ENCODE measurements at places on chromosomes 5 and 9.

DNA sequence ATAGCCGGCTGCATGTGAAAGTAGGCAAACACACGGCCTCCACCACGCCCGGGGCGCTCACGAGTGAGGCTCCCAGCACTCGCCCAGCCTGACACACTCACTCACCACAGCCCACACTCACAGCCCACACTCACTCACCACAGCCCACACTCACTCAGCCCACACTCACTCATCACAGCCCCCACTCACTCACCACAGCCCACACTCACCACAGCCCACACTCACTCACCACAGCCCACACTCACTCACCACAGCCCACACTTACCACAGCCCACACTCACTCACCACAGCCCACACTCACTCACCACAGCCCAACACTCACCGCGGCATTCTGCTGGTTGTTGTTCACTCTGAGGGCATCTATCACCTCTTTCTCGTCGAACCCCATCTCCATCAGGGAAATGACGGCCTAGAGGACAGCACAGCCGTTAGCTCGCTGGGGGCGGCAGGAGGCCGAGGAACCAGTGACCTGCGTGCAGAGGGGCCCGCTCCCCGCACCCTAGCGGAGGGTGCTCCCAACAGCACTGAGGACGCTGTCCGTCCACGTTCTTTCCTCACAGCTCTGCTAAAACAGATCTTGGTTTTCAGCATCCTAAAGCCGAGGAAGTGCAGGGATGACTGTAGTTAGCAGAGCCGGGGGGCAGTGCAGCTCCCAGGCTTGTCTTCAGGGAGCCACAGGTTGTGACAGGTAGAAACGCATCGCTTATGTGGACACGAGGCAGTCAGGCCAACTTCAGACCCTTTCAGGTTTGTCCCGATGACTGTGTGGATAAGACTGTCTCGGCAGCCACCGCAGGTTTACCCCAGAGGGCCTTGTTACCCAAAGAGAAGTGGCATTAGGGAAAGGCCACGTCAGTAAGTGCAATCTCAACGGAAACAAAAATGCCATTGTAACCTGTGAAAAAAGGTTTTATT, 21.6 kb downstream of the UBAC1 start:
- no peak for DNase-seq
- H3K4me3 ChIP-seq = no peak overlapping the region
- peaks cover 4% of the 10 kb centered on the region for H3K36me3 ChIP-seq
- no peak overlapping the region for H3K27ac ChIP-seq
- no peaks in the 10 kb centered on the region for H3K27me3 ChIP-seq

- H3K4me3 ChIP-seq = no peak overlapping the region
- H3K4me1 ChIP-seq = no peaks in the 10 kb centered on the region
These were observed 23.0 kb downstream of the RFX3 start for GRCh38 chr9:3502560-3503398.

- H3K36me3 ChIP-seq = no peaks in the 10 kb centered on the region
- no peaks in the 10 kb centered on the region for H3K4me1 ChIP-seq
- no peak overlapping the region for H3K27ac ChIP-seq
- H3K4me3 ChIP-seq = no peak overlapping the region
- no peak for DNase-seq
These were observed 62.8 kb downstream of the TLE1 start for GRCh38 chr9:81626511-81626910.

DNA sequence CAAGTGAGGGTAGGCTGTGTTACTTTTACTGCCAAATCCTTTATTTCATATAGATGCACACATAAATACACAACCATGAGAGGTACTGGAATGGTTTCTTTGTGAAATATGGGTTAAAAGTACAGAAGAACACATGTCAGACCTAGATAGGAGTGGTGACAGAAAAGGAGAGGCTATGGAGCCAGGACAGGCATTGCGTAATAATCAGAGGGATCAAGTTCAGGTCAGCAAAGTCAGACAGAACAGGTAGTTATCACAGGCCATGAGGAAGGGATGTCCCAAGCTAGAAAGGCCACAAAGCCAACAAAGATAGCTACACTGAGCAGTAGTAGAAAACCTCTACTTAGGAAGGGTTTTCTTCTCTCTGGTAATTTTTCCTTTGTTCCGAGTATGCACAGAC, 272.6 kb downstream of the KCNN2 start:
- H3K27ac ChIP-seq = no peak overlapping the region
- DNase-seq = no peak
- no peaks in the 10 kb centered on the region for H3K36me3 ChIP-seq
- no peaks in the 10 kb centered on the region for H3K27me3 ChIP-seq
- H3K4me1 ChIP-seq = no peaks in the 10 kb centered on the region

DNA sequence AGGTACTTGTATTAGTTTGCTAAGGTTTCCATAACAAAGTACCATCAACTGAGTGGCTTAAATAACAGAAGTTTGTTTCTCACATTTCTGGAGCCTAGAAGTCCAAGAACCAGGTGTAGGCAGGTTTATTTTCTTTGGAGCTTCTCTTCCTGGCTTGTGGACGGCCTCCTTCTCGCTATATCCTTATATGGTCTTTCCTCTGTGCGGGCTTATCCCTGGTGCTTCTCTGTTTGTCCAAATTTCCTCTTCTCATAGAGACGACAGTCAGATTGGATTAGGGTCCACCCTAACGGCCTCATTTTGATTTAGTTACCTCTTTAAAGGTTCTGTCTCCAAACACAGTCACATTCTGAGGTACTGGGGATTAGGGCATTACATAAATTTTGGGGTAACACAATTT, 88.3 kb downstream of the RMI1 start:
- no peak overlapping the region for H3K4me3 ChIP-seq
- H3K27ac ChIP-seq = no peak overlapping the region
- DNase-seq = no peak
- H3K27me3 ChIP-seq = no peaks in the 10 kb centered on the region
- H3K36me3 ChIP-seq = no peaks in the 10 kb centered on the region

DNA sequence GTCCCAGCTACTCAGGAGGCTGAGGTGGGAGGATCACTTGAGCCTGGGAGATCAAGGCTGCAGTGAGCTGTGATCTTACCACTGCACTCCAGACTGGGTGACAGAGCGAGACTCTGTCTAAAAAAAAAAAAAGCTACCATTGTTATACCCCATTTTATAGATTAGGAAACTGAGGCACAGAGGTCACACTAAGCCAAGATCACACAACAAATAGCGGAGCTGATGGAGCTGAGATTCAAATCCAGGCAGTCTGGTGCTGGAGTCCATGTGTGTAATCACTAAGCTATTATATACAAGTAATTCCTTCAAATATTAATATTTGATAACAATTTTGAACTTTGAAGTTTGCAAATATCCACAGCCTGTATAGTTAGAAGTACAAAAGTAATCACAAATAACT, 6.0 kb upstream of the SLC12A2 start:
- H3K4me3 ChIP-seq = no peak overlapping the region
- no peak overlapping the region for H3K27ac ChIP-seq
- H3K4me1 ChIP-seq = no peaks in the 10 kb centered on the region
- H3K36me3 ChIP-seq = no peaks in the 10 kb centered on the region

GRCh38 chr5:175765858-175766257, 105.5 kb upstream of the CPLX2 start:
- H3K4me3 ChIP-seq = no peak overlapping the region
- no peak for DNase-seq
- no peaks in the 10 kb centered on the region for H3K27me3 ChIP-seq
- no peak overlapping the region for H3K27ac ChIP-seq

DNA sequence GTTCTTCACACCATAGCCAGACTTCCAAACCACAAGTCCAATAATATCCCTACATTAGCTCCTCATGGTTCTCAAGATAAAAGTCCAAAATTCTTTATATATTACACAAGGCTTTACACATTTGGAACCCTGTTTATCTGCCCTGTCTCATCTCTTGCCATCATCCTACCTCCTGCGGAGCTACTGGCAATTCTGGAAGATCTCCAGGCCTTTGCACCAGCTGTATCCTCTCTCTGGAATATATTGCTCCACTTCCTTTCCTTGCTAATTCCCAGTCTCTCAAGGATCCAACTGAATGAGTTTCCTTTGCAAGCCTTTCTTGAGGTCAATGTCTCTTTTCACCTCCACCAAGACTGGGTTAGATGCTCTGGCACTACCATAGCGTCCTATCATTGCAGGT, 41.3 kb upstream of the MIER3 start:
- no peaks in the 10 kb centered on the region for H3K27me3 ChIP-seq
- no peaks in the 10 kb centered on the region for H3K4me1 ChIP-seq
- H3K36me3 ChIP-seq = no peaks in the 10 kb centered on the region
- H3K4me3 ChIP-seq = no peak overlapping the region

- H3K4me3 ChIP-seq = no peak overlapping the region
- H3K27ac ChIP-seq = no peak overlapping the region
- no peaks in the 10 kb centered on the region for H3K4me1 ChIP-seq
- no peaks in the 10 kb centered on the region for H3K36me3 ChIP-seq
These were observed 17.2 kb downstream of the SLC1A1 start for GRCh38 chr9:4507306-4508130.

DNA sequence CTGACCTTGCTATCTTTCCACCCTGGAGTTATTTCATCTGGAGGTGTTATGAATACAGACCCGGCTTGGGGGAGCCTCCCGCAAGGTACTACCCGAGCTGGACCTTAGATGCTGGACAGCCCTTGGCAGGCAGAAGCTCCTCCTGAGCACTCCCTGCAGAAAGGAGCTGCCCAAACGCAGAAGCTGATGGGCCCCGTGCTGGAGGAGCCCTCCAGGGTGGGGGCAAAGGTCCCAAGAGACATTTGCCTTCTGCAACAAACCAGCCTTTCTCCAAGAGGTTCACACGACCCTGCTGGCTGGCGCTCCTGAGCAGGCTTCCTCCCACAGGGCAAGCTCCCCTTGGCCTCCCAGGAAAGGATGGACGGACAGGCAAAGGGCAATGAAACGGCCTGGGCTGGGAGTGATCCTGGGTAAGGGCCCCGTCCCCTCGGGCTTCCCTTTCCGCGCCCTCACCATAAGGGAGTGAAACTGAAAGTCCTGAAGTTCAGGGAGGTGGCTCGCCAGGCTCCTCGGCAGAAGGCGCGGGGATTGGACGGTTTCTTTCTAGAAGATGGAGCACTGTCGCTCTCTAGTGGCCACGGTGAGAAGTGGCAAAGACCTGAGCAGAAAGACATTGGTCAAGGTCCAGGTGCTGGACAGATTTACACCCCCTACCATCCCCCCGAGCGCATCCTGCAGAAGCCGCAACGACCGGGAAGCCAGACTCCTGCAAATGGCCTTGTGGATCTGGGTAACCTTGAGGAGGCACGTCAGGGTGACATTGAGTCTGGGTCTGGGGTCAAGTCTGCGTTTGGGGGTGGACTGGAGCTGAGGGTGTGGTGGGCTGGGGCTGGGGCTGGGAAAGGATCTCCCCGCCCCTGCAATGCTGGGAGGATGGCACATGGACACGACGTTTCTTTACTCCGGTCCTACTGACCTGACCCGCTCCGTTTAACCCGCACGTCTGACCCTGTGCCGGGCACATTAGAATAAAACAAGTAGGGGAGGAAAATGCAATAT, 56.4 kb downstream of the NEURL1B start:
- no peaks in the 10 kb centered on the region for H3K4me1 ChIP-seq
- peak overlapping the region; percentile 85 for H3K27ac ChIP-seq
- peak; percentile 90 for DNase-seq
- H3K4me3 ChIP-seq = peak overlapping the region; percentile 67
- H3K36me3 ChIP-seq = no peaks in the 10 kb centered on the region

GRCh38 chr5:53991942-53992341, 318.4 kb downstream of the ARL15 start:
- no peaks in the 10 kb centered on the region for H3K27me3 ChIP-seq

DNA sequence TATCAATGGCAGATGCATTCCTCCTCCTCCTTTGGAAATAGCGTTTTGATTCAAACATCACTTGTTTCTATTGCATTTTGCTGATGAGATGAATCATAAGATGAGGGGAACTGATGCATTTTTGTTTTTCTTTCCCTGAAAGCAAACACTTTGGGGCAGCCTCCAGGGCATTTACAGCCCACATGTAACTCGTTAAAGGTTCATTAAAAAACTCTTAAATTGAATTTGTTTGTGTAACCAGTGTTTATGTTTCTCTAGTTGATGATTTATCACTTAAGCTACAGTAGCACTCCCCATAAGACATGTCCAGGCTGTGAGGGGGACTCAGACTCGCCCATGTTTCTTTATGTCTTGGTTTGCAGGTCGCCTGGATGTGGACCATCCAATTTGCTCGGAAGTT, 246.1 kb upstream of the ANKH start:
- no peak overlapping the region for H3K4me3 ChIP-seq
- no peak overlapping the region for H3K27ac ChIP-seq
- no peaks in the 10 kb centered on the region for H3K27me3 ChIP-seq
- DNase-seq = no peak
- H3K36me3 ChIP-seq = no peaks in the 10 kb centered on the region

- H3K27ac ChIP-seq = no peak overlapping the region
- H3K4me1 ChIP-seq = no peaks in the 10 kb centered on the region
- no peak for DNase-seq
- no peak overlapping the region for H3K4me3 ChIP-seq
- no peaks in the 10 kb centered on the region for H3K27me3 ChIP-seq
These were observed 638.6 kb downstream of the SEMA5A start for GRCh38 chr5:8907168-8907868.

- no peaks in the 10 kb centered on the region for H3K27me3 ChIP-seq
- H3K27ac ChIP-seq = peak overlapping the region; percentile 45
- H3K36me3 ChIP-seq = no peaks in the 10 kb centered on the region
- H3K4me1 ChIP-seq = peaks cover 11% of the 10 kb centered on the region
- H3K4me3 ChIP-seq = no peak overlapping the region
These were observed 136.3 kb downstream of the SIL1 start for GRCh38 chr5:139061856-139062255.

DNA sequence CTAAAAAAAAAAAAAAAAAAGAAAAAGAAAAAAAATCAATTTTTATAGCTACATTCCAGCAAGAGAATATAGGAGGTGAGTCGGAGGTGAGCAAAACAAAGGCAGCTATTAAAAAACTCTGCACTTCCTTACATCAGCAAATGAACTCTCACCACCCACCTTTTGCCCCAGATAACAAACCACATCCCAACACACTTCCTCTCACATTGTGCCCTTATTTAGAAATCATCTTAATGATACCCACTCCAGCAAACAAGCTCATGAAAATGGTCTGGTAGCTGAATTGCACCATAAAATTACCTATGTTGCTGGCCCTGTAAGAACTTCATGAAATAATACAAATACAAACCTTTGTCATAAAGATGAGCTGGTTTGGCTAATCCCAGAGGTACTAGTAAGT, 82.9 kb downstream of the CEMIP2 start:
- peaks cover 4% of the 10 kb centered on the region for H3K4me1 ChIP-seq
- H3K27me3 ChIP-seq = no peaks in the 10 kb centered on the region
- H3K27ac ChIP-seq = no peak overlapping the region
- DNase-seq = no peak
- no peaks in the 10 kb centered on the region for H3K36me3 ChIP-seq

Measured in breast epithelium (tissue), 4 donors.